ENCODE measurements at places on chromosomes 3 and 15.

GRCh38 chr3:149299938-149300801 lies 33.3 kb downstream of the TM4SF18 start:
- DNase-seq: no peak

DNA sequence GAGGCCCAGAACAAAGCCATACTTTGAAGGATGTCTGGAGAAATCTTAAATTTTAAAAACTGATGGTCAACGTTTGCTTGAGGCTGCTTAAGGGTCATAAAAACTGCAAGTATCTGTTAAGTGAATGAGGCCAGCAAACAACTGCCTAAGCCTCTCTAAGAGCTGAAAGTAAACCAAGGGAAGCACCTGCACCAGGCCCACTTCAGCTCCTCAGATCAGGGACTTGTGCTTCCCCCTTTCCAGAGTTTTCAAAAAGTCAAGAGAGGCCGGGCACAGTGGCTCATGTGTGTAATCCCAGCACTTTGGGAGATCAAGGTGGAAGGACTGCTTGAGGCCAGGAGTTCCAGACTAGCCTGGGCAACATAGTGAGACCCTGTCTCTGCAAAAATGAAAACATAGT lies 9.1 kb downstream of the FBXL22 start:
- no peak for DNase-seq

DNA sequence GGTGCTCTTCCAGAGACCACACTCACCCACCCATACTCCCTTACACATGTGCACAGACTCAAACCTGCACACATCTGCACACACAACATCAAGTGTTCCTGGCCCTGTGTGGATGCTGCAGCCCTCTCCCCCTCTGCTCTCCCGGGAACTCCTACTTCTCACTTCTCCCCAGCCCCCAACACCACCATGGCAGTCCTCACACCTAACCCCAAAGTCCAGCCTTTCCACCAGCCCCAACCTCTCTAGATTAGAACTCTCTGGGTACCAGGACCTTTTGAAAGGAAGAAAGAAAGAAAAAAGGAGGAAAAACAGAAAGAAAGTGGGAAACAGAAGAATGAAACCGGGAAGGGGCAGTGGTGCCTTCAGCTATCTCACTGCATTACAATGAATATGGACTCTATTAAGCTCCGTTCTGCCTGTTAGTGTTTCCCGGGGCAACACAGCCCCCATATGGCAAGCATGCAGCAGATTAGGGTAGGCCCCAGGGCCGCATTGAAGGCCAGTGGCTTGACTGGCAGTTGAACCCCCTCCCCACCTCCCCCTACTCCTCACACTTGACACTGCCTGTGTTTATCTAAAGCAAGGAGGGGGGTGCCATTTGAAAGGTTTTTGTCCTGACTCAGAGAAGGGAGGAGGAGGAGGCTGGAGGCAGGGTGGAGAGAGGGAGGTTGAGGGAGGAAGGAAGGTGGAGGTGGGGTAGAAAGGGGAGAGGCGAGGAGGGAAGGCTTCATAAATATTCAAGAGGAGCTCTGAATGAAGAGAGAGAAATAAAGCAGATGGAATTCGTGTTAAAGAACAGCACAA lies 30.1 kb downstream of the BOC start:
- no peak for DNase-seq

DNA sequence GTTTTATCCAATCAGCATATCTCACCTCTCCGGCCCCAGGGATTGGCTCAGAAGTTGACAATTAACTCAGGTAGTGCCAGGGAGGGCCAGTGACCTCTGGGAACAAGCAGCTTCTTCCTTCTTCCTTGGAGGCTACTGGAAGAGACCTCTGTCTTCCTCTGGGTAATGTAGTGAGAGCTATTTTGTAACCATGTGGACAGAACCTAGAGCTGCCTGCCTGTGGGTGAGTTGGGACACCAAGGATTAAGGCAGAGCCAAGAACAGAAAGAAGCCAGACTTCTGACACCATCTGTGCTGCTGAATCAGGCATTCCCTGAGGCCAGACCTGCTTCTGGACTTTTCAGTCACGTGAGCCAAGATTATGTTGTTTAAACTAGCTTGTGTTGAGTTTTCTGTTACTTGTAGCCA lies 5.9 kb upstream of the NDUFAF1 start:
- no peak for DNase-seq

DNA sequence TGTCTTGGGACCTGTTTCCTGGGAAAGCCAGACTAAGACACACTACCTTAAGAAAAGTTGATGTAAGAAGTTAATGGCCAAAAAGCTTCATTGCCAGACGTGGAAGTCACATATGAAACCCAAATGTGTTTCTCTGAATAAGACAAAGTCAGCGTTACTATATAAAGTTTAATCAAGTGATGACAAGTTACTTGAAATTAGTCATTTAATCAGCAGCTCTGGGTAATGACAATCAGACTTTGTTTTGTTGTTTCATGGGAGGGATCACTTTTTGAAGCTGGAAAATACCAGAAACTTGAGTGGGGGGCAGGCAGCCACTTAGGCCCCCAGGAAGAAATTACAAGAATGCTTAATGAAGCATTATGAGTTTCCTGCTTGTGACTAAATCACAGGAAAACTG lies 218.6 kb downstream of the PTPRG start:
- DNase-seq: no peak

GRCh38 chr3:172517859-172518466 lies 5.3 kb downstream of the TNFSF10 start:
- DNase-seq: no peak

- DNase-seq: no peak
Observed at GRCh38 chr15:57432141-57432741, 55.9 kb downstream of the CGNL1 start.

GRCh38 chr15:100597862-100598261 lies 4.1 kb downstream of the LINS1 start:
- DNase-seq: no peak

DNA sequence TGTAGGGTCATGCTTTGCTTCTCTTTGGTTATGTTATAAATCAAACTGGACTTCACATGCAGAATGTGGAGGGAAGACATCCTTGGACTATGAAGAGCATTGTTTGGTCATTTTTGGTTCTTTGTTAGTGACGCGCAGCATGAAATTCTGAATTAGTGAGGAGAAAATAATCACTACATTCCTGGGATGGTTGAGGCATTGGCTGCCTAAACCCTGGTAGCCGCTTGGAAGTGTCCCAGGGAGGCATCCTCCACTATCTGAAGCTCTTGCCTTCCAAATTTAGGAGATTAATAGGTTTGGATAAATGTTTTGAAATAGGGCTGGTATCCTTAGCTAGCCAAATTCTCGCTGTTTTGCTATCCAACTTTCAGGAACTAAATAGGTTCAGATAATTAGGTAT lies 96.2 kb downstream of the CLSTN2 start:
- no peak for DNase-seq

DNA sequence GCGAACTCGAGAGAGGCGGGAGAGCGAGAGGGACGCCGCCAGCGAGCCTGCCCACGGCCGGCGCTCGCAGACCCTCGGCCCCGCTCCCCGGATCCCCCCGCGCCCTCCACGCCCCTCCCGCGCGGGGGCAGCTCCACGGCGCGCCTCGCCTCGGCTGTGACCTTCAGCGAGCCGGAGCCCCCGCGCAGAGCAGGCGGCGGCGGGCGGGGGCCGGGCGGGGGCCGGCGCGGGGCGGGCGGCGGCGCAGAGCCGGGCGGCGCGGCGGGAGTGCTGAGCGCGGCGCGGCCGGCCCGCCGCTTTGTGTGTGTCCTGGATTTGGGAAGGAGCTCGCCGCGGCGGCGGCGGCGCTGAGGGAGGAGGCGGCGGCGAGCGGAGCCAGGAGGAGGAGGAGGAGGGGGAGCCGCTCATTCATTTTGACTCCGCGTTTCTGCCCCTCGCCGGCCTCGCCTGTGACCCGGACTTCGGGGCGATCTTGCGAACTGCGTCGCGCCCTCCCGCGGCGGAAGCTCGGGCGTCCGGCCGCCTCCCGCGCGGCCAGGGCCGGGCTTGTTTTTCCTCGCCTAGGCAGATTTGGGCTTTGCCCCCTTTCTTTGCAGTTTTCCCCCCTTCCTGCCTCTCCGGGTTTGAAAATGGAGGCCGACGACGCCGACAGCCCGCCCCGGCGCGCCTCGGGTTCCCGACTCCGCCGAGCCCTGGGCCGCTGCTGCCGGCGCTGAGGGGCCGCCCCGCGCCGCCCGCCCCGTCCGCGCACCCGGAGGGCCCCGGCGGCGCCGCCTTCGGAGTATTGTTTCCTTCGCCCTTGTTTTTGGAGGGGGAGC lies 524 bp downstream of the IGF1R start:
- DNase-seq: peak; percentile 50

DNA sequence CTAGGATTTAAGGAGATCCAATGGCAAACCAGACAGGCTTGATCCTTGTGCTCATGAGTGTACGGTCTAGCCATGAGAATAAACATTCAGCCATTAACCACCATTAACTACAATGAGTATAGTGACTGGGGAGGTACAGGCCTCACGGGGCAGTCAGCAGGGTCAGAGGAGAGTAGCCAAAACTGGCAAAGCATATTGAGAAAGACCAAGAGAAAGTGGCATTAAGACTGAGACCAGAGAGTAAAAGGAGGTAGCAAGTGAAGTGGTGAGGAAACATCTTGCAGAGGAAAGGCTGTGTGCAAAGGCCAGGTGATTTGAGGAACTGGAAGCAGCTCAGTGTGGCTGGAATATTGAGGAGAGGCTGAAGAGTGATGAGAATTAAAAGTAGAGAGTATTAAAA lies 407.2 kb upstream of the LMCD1 start:
- DNase-seq: no peak
